Motor neuron (in vitro differentiated cells): ENCODE measurements at places on chromosomes 5 and 9. TPM values are rescaled to one million over a fixed set of nuclear protein-coding genes. Genes with fewer than 3 reads are reported as not detected.

- ATAC-seq, result no peak
These were observed 19.3 kb downstream of the NFIB start for GRCh38 chr9:14294659-14295058.

DNA sequence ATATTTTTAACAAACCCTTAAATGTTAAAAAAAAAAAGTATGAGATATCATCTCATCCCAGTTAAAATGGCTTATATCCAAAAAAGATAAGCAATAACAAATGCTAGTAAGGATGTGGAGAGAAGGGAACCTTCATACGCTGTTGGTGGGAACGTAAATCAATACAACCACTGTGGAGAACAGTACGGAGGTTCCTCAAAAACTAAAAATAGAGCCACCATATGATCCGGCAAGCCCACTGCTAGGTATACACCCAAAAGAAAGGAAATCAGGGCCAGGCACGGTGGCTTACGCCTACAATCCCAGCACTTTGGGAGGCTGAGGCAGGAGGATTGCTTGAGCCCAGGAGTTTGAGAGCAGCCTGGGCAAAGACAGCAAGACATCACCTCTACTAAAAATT lies 3.0 kb downstream of the MTMR12 start:
- ATAC-seq, result no peak

- ATAC-seq, result no peak
These were observed 15.8 kb downstream of the SLC25A48 start for GRCh38 chr5:135850231-135850630.

DNA sequence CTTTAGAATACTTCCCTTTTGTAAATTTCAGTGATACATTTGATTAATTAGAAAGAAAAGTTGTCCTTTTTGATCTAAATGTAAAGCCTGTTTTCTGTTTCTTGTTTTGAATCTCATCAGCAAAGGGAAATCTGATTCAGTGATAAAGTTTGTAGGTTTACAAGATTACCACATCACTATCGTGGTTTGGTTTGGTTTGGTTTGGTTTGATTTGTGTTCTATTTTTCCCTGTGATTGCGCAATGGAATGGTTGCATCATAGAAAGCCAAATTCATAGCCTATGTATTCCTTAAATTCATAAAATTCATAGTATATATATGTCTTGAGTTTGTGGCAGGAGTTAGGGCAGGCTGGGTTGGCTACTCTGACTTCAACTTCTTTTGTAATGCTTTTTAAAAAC lies 15.2 kb downstream of the SRFBP1 start:
- no peak for ATAC-seq

DNA sequence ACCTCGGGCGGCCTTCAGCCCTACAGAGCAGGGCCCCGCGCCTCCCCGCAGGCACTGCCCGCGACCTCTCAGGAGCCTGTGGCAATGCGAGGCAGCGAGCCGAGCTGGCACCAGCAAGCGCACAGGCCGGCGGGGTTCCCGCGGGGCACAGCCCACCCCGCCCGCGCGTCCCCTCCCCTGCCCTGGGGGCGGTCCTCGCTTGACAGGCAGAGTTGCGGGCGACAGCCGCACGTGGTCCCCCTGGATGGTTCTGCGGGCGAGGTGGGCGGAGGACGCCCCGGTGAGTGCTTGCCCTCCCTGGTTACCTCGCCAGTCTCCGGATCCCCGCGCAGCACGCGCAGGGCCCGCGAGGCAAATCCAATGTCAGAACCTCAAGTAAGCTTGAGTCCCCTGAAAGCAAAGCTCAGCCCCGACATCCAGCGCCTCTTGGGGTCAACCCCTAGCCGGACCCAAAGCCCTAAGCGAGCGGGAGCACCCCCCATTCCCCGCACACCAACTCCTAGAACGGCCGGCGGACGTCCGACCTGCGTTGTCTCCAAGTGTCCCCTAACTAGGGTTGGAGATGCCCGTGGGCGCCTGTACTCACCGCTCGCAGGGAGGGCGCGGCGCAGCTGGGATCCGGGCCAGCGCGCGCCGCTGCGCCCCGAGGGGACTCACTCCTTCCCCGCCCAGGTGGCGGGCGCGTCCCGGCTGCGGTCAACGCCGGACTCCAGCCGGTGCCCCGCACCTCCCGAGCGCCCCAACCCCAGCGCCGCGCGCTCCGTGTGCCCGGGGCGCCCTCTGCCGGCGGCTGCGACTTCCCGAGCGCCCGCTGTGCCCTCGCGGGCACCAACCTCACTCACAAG lies at the start of gene DRD1:
Gene DRD1 (minus strand): TSS at position 123 of the 845 bp plus-strand sequence. CDS start 1,083 bp downstream, outside the sequence.
- ATAC-seq, result peak; percentile 74

PDE6A gene
- total RNA-seq, result 0.17 and 0.18 TPM in 2 replicates
